Calu3 (cell line): ENCODE measurements at places on chromosomes 13 and 19.

- no peak overlapping the region for H3K27ac ChIP-seq
- no peak for DNase-seq
- H3K36me3 ChIP-seq = no peaks in the 10 kb centered on the region
- H3K4me1 ChIP-seq = no peaks in the 10 kb centered on the region
- H3K27me3 ChIP-seq = no peaks in the 10 kb centered on the region
Observed at GRCh38 chr13:47932950-47933923, 67.8 kb downstream of the SUCLA2 start.

- peaks cover 18% of the 10 kb centered on the region for H3K36me3 ChIP-seq
- DNase-seq = no peak
- no peak overlapping the region for H3K27ac ChIP-seq
- H3K4me3 ChIP-seq = no peak overlapping the region
Observed at GRCh38 chr19:58366585-58367430, 4.3 kb upstream of the ZNF497 start.

GRCh38 chr19:38073841-38074685 lies 150.0 kb downstream of the DPF1 start:
- H3K4me3 ChIP-seq = no peak overlapping the region
- peaks cover 13% of the 10 kb centered on the region for H3K36me3 ChIP-seq
- H3K27me3 ChIP-seq = no peaks in the 10 kb centered on the region
- no peak for DNase-seq
- peaks cover 21% of the 10 kb centered on the region for H3K4me1 ChIP-seq

DNA sequence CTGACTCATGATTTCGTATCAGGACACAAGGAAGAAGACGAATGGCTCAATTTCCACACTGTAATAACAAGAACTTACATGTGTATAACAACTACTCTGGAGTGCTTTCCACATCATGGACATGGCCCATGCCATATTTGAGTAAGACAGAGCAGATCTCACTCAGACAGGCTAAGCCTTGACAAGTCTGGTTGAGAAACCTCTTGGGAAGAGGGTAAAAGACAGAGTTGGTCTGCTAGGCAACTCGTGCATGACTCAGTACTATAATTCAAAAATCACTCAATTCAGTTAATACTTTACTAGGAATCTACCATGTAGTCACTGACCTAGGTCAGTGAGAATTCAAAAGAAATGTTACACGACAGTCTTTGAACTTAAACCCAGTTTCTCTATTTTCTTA lies 5.7 kb upstream of the THSD1 start:
- peaks cover 6% of the 10 kb centered on the region for H3K36me3 ChIP-seq
- H3K4me3 ChIP-seq = peak overlapping the region; percentile 57
- peak; percentile 24 for DNase-seq
- H3K4me1 ChIP-seq = peaks cover 19% of the 10 kb centered on the region
- H3K27me3 ChIP-seq = no peaks in the 10 kb centered on the region
